Cerebellar cortex (tissue), 1 donor: ENCODE measurements at places on chromosomes 7 and 10.

DNA sequence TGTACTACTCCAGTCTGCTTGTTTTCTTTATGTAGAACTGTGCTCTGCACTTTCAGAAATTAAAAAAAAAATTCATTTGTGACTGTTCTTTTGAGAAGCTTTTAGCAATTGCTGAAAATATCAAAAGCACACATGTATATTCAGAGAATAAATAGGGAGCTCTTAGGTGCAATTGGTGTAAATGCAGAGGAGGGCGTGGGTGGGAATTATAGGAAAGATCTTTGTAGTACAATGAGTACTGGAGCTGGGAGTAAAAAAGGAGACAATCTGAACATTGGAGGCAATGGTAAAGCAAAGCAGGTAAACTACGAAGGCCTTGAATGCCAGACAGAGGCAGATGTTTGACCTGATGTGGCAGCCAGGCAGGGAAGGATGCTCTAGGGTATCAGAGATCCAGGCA lies 267.5 kb downstream of the SORCS3 start:
- no peak for DNase-seq

DNA sequence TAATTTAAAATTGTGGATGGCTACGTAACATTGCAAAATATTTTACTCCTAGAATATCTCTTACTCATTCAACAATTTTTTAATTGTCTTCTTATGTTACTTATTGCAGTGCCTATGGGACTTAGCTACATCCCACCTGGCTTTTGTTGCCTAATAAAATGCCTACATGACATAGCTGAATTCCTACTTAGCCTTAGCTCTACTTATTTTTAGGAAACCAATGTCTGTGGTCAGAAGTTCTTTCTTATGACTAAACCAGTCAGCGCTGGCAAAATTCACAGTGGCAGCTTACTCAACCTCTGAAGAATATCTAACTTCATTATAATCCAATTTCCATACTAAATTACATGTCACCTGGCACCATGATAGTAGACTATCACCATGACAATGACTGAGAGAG lies 1612.4 kb upstream of the LRRTM3 start:
- DNase-seq = no peak

GRCh38 chr7:77415476-77415822 lies 700 bp downstream of the GSAP start:
- no peak for DNase-seq

GRCh38 chr7:45924283-45924682 lies 3.2 kb upstream of the IGFBP3 start:
- no peak for DNase-seq

GRCh38 chr7:29370531-29371314 lies 176.1 kb downstream of the CHN2 start:
- no peak for DNase-seq

GRCh38 chr10:112383325-112383724 lies 9.4 kb downstream of the ACSL5 start:
- no peak for DNase-seq
